ENCODE measurements at places on chromosomes 5 and 9.

- DNase-seq: no peak
These were observed 34.1 kb upstream of the PSD2 start for GRCh38 chr5:139761501-139761900.

- no peak for DNase-seq
These were observed 41.3 kb upstream of the MEF2C start for GRCh38 chr5:88924330-88924657.

DNA sequence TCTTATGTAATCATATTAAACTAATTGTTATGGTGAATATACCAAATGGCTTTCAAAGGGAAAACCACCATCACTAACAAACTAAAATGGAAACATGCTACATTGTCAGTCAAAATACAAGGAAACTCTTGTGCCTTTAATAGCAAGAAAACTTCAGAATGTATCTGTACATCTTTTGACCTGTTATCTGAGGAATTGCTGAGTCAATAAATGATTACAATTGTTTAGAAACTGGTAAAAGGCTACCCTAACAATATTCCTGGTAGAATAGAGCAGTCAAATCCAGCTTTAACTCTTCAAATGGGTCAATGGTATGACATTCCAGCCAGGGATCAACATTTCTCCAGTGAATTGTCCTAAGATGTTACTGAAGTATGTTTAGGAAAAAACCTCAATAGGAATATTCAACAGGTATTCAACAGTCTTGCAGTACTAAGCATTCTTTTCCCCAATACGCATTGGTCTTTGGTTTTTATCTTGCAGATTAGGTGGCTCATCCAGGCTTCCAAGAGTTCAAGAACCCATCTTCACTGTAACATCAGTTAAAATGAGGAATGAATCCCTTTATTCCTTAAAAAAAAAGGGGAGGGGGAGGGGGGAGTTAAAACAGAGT lies 52.4 kb downstream of the CSNK1A1 start:
- no peak for DNase-seq

DNA sequence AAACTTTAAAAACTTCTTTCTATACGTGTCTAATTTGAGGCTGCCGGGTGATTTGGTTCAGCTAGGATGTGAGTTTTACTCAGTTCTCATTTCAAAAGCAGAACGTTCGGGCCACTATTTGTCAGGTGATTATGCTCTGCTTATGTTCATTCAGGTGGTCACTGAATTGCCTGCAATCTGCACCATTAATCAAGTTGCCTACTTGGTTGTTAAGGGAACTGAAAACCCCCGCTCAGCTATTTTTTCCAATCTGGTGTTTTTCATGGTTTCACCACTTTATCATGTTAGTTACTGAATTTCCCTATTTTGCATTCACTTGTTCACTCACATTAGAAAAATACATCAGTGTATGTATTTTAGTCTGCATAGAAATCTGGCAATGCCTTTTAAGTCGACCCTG lies 523.0 kb downstream of the CSNK1G3 start:
- DNase-seq: no peak

Measured in C1 segment of cervical spinal cord (tissue), 14 donors.